ENCODE measurements at places on chromosomes 2 and 18.

DNA sequence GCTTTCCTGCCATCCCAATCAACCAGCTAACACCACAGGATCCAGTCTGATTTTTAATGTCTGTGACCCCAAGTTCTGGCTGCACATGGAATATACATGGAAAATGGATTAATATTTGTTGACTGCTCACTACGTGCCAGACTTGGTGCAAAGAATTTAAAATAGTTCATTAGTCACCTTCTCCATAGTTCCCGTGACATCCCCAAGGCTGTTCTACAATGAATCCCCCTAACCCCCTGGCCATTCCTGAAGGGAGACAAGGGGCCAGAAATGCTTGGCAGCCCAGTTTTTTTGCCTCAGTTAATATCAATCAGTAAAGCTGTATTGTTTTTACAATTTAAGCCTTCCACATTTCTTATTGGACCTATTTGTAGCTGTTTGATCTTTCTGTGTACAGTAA is 71.0 kb upstream of the ST3GAL5 start:
- DNase-seq, result no peak

DNA sequence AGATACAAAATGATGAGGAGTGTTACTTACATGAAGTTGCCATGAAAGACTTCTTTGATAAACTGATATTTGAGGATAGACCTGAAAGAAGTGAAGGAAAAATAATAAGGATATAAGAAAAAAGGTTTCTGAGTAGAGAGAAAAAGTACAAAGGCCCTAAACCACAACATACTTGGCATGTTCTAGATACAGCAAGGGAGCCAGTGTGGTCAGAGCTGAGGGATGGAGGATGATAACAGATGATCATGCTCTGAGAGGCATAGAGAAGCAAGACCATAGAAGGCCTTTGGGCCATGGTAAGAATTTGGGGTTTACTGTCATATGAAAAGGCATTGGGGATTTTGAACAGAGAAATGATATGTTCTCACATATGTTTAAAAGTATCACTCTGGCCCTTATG is 424.1 kb upstream of the CHST9 start:
- DNase-seq, result no peak

DNA sequence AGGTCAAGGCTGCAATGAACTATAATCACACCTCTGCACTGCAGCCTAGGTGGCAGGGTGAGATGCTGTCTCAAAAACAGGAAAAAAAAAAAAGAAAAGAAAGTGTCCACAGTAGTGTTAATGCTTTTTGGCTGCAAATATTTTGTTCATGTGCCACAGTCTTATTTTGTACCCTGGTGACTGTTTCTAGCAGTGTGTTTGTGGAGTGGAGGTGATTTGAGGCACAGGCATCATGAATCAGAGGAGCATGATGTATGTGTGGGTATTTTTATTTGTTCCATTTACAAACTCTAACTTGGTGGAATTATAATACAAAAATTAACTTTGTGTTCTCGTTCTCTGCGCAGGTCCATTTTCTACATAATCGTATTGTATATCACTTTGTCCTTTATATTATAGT is 30.6 kb downstream of the DTNA start:
- DNase-seq, result no peak

DNA sequence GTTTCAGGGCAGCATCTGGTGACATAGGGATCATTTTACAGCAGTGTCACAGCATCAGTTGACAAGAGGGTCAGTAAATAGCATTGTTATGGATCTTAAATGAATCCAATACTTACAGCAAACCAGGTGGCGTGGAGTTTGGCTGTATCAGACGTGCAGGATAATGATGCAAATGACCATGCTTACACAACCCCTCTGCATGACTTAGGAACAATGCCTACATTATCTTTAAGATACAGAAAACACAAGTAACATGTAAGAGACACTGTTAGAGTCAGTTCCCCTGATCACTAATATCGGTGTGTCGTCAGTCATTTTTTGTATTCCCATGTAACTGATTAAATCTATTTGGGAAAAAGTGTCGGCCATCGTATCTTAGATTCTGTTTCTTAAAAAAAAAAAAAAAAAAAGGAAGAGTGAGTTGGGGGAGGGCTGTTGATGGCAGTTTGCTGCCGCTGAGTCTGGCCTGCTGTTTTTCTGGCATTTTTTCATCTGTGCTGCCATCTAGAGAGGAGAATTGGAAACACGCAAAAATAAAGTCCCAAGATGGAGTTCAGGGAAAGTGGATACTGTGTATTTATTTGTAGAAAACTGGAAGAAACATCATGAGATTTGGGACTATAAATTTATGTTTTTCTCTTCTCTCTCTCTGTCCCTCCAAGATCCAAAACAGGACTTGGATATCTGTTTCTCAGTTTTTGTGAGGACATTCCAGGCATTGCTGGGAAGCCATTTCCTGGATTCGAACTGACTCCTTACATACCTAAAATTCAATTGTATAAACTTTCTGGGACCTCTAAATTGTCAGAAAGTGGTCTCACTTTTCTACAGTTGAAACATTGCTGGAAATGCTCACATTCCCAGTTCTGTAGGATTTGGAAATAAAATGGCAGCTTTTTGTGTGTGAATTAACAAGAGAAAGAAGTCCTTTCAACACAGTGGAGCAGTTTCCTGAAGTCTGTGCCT is 60.3 kb upstream of the AGPS start:
- peak; percentile 81 for DNase-seq

GRCh38 chr2:138279871-138280270 is 221.7 kb upstream of the SPOPL start:
- no peak for DNase-seq

- DNase-seq, result peak; percentile 89
Observed at GRCh38 chr2:156333951-156334495, 1.5 kb upstream of the NR4A2 start.

DNA sequence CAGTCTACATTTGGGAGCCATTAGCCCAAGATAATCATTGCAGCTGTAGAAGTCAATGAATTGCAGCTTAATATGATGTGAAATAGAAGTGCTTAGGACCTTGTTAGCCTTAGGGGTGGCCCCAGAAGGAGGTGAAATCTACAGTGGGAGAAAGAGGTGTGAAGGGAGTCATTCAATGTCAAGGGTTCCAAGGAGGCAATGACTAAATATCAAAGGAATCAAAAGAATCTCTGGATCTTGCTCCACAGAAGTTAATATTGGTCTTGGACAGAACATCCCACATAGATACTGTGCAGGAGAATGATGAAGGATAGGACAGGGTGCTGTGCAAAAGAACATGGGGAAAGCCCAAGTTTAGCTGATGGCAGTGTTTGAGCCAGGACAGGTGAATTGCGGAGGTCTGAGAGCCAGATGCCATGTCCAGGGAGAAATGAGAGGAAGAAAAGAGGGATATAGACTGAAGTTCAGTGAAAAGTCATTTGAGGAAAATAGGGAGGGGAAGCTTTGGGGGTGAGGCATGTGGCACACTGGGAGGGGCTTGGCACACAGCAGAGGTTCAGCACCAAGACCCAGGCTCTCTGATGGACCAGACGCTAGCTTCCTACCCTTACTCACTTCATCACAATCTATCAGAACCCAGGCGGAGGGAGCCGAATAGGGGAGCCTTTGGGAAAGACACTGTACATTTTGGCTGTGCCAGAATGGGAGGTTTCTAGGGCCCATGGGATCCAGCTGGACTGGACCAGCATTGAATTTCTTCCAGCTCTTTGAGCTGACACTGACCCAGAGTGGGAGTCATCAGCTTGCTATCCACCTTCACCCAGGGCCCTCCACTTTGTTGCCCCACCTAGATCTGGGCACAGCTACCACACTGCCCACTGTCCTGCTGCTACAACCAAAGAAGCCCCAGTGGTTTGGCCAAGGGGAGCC is 2.2 kb downstream of the IL1F10 start:
- DNase-seq, result no peak

GRCh38 chr2:42970151-42970550 is 177.8 kb upstream of the HAAO start:
- DNase-seq, result no peak

GRCh38 chr2:239425631-239426030 is 24.8 kb upstream of the HDAC4 start:
- DNase-seq, result no peak

GRCh38 chr2:226336283-226336682 is 463.3 kb downstream of the IRS1 start:
- no peak for DNase-seq

GRCh38 chr2:226600184-226600583 is 199.4 kb downstream of the IRS1 start:
- peak; percentile 15 for DNase-seq

GRCh38 chr2:218275371-218276072 is 5.2 kb downstream of the PNKD start:
- DNase-seq, result no peak

DNA sequence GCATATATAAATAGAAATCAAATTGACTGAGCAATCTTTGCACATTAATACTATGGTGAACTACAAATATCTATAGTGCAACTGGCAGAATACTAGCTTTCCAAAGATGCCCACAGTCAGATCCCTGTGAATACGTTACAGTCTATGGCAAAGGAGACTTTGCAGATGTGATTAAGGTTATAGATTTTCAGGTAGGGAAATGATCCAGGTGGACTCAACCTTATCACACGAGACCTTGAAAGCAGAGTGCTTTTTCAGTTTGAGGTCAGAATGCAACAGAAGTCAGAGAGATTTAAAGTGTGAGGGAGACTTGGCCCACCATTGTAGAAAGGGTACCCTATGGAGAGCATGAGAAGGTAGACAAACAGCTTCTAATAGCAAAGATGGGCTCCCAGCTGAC is 122.6 kb downstream of the TRIB2 start:
- DNase-seq, result no peak

DNA sequence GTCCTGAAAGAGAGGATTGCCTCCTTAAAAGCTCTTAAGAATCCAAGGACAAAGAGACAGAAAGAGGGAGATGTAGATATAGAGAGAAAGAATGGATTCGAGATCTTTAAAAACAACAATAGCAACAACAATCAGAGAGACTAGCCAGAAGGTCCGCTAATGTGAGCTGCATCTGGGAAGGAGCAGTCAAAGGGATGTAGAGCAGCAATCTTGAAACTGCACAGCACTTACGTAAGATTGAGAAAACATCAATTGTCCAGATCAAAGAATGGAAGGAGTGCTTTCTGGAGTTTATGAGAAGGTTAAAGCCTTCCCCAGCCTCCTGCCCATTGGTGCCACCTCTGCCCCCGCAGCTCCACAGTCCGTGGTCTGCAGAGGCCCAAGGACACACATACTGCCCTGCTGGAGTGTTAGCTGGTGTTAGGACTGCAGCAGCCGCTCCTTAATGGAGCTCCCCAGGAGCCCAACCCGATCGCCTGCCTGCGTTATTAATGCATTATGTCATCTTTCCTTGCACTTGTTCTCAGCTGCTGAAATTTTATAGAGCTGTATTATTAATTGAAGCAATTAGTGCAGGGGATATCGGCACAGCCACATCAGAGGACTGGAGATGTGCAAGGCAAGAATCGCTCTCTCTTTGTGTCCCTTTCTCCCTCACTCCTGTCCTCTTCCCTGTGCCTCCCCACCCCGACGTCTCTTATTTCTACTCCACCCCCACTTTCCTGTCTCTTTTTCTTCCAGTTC is 94.2 kb upstream of the STPG4 start:
- DNase-seq, result no peak

- DNase-seq, result no peak
Observed at GRCh38 chr18:38557006-38557405, 991.4 kb upstream of the CELF4 start.

GRCh38 chr18:76252139-76252538 is 242.9 kb downstream of the ZNF516 start:
- no peak for DNase-seq

GRCh38 chr2:3611589-3611988 is 16.7 kb downstream of the COLEC11 start:
- no peak for DNase-seq

GRCh38 chr2:234257859-234258561 is 207.5 kb downstream of the SPP2 start:
- DNase-seq, result peak; percentile 44

GRCh38 chr18:10242936-10243680 is 211.3 kb upstream of the APCDD1 start:
- DNase-seq, result no peak

DNA sequence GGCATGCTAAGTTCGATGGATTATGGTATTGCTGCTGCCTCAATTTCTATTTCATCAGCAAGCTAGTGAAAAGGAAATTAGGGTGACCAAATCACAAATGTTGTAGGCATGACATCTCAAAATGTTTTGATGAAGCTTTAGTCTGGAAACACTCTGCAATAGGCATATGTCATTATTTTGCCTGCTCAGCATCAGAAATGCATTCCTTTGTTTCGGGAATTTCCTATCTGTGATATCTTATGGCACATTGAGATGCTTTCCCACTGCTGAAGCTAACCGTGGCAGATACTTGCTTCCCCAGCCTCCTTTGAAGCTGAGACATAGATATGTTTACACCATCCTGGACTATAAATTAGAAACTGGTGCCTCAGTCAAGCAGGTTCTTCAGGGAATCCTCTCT is 119.7 kb downstream of the CDC42EP3 start:
- DNase-seq, result no peak

DNA sequence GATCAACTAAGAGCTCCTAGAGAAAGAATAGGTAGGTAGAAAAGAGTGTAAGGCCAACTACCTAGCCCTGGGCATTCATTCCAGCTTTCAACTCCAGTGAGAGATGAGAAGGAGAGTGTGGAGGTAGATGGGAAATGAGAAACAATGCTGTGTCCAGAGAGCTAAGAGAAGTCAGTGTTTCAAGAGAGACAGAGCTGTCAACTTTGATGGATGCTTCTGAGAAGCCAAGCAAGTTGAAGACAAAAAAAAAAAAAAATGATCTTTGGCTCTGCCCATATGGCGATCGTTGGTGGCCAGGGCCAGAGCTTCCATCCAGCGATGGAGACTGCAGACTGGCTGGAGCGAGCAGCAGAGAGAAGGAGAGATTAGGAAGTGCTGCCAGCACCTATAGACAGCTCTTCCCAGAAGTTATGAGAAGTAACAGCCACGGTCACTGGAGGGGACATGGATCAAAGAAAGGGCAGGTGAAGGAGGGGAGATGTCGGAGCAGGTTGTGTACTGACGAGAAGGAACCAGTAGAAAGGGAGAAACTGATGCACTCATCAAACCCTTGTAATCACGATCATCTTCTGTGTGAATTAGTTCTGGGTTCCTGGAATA is 112.4 kb upstream of the PPP1CB start:
- DNase-seq, result no peak

DNA sequence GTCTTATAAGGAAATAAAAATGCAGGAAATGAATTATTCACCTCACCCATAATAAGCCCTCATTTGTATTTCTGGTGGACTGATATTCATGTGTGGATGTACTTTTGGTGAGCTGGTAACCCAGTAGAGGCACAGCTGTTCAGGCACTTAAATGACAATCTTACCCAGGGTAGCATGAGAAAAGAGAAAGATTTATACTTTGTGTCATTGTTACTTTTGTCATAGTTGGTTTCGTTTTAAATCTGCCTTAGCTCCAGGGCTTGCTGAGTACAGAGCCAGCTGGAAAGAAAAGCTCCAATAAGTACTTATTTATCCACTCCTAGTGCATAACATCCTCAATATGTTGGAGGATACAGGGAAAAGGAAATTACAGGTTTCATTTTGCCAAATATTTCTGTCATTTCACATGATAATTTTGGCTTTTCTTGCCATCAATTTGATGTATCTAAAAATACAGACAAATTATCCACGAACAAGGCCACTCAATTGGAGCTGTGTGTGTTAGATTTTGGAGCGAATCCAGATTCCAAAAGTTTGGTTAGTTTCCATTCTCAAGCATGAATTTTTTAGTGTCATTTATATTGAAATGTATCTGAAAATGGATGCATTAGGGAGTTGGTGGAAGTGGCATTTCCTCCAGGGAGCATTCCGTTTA is 1276.1 kb upstream of the FAM98A start:
- no peak for DNase-seq
